ENCODE measurements at places on chromosomes 5 and 9.

- DNase-seq: peak; percentile 30
Observed at GRCh38 chr5:139925650-139926640, 117.2 kb downstream of the NRG2 start.

DNA sequence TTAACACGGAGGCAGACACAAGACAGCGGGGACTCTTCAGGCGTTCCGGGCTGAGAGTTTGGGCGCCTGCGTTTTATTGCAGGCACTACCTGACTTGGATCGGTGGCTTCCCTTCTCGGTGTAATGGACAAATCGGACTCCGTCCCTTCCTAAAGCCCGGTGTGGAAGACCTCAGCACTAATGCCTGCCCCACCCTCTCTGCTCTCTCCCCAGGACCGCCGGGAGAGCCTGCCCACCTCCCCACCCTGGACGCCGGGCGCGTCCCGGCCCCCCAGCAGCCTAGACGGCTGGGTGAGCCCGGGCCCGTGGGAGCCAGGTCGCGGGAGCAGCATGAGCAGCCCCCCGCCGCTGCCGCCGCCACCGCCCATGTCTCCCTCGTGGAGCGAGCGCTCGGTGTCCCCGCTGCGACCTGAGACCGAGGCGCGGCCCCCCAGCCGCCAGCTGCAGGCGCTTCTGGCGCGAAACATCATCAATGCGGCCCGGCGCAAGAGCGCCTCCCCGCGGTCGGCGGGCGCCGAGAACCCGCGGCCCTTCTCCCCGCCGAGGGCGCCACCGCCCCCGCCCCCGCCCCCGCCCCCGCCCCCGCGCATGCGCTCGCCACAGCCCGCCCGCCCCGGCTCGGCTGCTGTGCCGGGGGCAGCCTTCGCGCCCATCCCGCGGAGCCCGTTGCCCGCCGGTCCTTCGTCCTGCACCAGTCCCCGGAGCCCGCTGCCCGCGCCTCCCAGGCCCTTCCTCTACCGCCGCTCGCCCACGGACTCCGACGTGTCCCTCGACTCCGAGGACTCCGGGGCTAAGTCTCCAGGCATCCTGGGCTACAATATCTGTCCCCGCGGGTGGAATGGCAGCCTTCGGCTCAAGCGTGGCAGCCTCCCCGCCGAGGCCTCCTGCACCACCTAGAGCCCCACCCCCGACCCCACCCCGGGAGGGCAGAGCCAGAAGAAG is 4.6 kb upstream of the MYOZ3 start:
- DNase-seq: peak; percentile 93

- no peak for DNase-seq
Observed at GRCh38 chr5:54639621-54640020, 122.1 kb downstream of the SNX18 start.

DNA sequence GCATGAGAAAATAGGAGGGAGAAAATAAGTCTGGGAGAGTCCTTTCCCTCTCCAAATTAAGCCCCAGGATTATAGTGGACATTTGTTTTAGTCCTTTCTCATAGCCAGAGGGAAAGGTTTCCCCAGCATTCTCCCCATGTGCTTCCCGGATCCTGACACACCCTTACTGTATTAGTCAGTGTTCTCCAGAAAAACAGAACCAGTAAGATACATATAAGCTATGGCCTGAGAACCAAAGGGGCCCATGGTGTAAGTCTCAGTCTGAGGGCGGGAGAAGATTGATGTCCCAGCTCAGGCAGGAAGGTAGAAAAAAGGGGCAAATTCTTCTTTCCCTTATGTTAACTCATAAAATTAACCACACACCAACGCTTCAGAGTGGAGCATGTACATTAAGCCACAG is 25.6 kb upstream of the SPATA31D4 start:
- no peak for DNase-seq

GRCh38 chr5:43997647-43998272 is 391.5 kb downstream of the FGF10 start:
- no peak for DNase-seq

Data from ecto neural progenitor cell (in vitro differentiated cells).